Fibroblast of mammary gland (primary cell): ENCODE measurements at places on chromosomes 4 and X.

GRCh38 chrX:108245462-108245861 is 153.9 kb downstream of the ATG4A start:
- no peak for DNase-seq

GRCh38 chr4:37928426-37929416 is 31.5 kb upstream of the PTTG2 start:
- DNase-seq: peak; percentile 42

DNA sequence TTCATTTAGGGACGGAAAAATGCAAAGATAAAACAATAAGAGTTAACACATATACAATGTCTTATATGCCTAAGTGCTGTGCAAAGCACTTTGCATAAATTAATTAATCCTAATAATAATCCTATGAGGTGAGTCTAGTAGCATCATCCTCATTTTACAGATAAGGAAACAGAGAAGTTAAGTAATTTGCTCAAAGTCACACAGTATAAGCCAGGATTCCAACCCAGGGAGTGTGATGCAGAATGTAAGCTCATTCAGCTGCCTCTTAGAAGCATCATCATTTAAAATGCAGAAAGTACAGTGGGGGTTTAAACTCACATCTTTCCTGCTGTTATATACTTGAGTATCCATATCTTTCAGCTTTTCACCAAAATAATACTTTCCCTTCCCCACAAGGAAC is 203.7 kb downstream of the LARP7 start:
- no peak for DNase-seq

DNA sequence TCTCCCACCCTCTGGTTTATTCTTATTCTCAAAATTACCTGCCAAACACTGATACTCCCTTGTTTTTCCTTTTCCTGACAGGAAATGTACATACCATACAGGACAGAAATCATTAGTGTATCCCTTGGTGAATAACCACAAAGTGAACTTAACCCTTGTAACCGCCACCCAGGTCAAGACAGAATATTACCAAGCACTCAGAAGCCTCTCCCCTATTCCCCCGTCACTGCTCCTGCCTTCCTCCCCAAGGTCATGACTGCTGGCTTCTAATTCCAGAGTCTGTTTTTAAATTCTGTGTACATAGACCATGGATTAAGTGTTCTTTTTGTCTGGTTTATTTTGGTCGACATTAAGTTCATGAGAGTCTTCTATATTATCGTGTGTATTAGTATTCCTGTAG is 37.7 kb downstream of the HTT start:
- no peak for DNase-seq

DNA sequence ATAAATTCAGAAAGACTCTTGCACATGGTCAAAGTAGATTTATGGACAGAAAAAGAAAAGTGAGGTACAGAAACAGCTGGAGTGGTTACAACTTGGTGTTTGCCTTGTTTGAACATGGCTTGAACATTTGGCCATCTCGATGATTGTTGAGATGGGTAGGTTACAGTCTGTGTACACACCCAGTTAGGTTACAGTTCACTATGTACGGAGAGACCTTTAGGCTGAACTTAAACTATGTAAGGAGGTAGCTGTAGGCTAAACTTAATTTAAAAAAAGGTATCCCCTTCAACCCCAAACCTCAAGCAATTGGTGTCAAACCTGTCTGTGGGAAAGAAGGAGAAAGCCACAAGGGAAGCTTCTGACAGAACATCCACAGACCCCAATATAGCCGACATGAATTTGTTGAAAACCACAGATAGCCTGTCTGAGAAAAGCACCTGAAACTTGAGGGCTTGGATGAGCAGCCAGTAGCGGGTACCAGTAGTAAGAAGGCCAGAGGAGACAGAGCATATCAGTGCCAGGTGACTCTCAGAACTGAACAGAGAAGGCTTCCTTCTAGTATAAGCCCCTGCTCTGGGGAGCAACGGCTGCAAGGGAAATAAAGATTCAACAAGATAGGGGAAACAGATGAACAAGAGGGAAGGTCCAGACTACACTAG is 247.9 kb upstream of the GALNTL6 start:
- DNase-seq: no peak

DNA sequence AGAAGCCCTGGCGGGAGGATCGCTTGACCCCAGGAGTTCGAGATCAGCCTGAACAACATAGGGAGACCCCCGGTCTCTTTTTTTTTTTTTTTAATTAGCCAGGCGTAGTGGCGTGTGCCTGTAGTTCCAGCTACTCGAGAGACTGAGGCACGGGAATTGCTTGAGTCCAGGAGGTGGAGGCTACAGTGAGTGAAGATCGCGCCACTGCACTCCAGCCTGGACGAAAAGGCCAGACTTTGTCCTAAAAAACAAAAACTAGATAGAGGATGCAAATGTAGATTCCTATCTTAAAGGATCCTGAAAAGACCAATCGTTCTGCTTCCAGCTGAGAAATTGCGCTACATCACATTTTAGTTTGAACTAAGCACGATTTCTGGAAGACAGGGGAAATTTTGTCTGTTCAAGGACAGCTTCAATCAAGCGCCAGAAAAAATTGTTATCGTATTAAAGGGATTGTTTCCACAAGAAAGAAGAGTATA is 627 bp upstream of the HSD17B11 start:
- DNase-seq: no peak

DNA sequence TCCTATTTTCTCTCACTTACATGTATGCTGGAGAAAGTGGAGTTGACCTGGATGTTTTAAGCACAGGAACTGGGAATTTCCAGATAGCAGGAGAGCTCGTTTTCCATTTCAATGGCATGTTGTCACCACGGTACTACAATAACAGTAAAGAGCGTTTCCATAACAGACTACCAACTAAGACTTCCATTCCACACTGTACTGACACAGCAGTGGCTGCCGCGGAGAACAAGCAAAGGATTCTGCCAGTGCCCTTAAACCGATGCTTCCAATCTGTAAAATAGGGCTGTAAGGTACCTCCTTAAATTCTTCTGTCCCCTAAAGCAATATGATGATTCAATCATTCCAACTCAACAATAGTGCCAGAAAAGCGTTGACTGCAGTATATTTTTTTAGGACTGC is 143.9 kb downstream of the KLHL13 start:
- DNase-seq: no peak

DNA sequence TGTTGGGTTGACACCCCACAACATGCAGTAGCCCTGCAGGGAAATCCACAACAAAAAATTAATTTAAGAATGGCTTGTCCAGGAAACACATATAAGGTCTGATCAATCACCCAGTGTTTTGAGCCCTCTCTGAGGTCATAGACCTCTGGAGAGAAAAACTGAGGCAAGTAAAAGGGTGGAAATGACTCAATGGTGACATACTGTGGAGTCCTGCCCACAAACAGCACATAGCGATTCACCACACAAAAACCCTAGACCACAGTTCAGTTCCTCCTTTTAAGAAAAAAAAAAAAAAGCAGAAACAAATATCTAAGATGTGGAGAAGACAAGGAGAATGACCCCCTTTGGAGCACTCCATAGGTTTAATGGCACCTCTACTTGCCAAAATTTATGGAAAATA is 2691.0 kb downstream of the PCDH7 start:
- peak; percentile 69 for DNase-seq

DNA sequence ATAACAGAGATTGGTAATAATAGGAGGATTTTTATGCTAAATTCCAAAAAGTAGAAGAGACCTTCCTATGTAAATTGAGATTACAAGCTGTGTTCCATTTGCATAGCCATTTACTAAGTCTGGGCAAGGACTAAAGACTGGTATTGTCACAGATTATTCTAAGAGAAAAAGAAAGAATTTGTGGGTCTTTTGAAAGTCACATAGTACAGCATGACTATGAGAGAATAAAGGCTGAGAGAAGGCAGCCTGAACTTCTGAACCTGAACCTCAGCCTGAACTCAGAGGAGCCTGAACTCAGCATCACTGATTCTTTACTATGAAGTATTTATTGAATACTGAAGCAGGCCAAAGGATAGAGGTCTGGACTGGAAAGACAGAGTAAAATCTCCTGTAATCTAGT is 297.5 kb downstream of the STPG2 start:
- DNase-seq: no peak

GRCh38 chrX:25726539-25726938 is 411.6 kb upstream of the MAGEB18 start:
- no peak for DNase-seq

- no peak for DNase-seq
These were observed 374.2 kb downstream of the FBXO8 start for GRCh38 chr4:173909294-173909693.

DNA sequence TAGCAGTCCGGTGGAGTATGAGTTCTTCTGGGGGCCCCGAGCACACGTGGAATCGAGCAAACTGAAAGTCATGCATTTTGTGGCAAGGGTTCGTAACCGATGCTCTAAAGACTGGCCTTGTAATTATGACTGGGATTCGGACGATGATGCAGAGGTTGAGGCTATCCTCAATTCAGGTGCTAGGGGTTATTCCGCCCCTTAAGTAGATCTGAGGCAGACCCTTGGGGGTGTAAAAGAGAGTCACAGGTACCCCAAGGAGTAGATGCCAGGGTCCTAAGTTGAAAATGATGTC is 852 bp downstream of the MAGEH1 start:
- DNase-seq: no peak

GRCh38 chr4:63693321-63693720 is 715.9 kb downstream of the TECRL start:
- DNase-seq: no peak

DNA sequence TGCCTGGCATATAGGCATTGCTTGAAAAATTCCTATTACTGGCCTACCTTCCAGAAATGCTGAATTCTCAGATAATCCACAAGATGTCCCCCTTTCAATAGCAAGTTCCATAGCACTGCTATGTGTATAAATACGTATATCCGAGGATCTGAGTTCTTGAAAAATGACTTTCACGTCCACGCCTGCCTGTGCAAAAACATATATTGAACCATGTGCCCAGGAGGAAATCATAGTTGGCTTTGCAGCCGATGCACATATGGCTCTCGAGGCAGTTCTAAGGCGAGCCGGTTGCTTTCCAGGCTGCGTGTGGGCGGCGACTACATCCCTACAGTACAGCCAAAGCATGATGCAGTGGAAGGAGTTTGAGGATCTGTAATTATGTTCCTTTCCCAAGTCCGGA is 55.4 kb upstream of the ESX1 start:
- peak; percentile 60 for DNase-seq

- DNase-seq: no peak
These were observed 1286.6 kb downstream of the FSTL5 start for GRCh38 chr4:160877087-160877790.

DNA sequence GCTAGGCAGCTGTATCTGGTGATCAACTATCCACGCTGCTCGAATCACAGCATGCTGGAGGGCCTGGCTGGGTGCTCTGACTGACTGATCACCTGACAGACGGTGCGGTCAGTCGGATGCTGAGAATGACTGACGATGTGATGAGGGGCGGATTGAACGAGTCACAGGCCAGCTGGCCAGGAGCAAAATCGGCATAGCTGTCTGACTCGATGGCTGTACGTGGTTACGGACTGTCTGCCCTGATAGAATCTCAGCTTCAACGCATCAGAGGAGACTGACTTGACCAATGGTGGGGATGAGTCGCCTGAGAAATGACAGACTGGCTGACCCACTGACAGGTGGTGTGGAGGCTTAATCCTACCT is 1.0 kb upstream of the SUV39H1 start:
- DNase-seq: peak; percentile 45

DNA sequence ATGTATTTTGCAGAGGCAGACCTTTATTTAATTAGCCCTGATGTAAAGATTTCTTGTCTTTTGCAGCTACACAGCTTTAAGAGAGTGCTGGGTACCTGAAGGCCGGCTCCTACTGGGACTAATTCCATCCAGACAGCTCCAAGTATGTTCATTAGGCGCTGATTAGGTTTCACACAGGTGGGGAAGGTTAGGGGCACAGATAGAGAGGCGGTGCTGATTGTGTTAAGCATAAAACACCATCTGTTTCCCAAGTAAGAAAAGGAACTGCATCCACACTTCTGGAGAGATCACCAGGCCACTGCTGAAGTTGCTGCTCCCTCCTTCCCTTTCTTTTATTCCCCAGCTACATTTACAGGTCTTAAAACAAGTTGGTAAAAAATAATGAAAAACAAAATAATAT is 349.5 kb downstream of the ZIC3 start:
- no peak for DNase-seq

GRCh38 chrX:73447311-73447794 is 500 bp downstream of the CDX4 start:
- no peak for DNase-seq

GRCh38 chrX:56798339-56798711 is 69.3 kb downstream of the NBDY start:
- DNase-seq: no peak

- no peak for DNase-seq
These were observed 278.9 kb upstream of the GIMD1 start for GRCh38 chr4:106647451-106647850.

- DNase-seq: no peak
These were observed 156.4 kb upstream of the TBL1X start for GRCh38 chrX:9308426-9308825.

DNA sequence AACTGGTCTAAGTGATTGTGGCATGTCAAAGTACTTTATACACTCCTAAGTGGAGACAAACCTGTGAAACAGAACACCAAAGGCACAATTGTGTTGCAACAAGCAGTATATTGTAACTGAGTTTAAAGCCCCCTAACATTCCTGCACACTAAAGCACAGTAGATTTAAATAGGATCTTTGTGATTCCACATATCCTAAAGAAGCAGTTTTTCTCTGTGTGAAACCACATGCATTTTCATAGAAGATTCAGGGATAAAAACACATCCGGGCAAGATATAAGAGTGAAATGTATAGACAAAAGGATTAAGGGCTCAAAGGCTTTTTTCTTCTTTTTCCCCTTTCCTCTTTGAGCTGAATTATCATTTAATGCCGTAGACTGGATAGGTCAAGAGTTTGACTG is 82.2 kb downstream of the ANK2 start:
- no peak for DNase-seq

- DNase-seq: peak; percentile 1
These were observed 39.1 kb downstream of the ANOS1 start for GRCh38 chrX:8692871-8693270.

DNA sequence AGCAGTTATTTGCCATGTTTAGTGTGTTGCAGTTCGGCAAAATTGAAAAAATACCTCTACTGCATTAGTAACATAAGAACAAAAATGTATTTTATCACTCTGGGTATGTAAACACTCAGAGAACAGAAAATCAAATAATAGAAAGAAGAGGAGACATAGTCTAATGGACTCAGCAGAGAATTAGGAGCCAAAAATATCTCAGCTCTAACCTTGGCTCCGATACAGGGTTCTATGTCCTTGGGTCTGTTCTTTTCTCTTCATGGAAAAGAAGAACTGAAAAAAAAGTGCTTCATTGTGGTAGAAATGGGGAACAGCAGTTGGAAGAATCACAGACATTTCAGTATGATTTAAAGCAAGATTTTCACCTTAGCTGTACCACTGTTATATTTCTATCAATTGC is 240.5 kb upstream of the CXXC4 start:
- DNase-seq: no peak

GRCh38 chrX:69170319-69170718 is 5.1 kb upstream of the PJA1 start:
- no peak for DNase-seq

- DNase-seq: peak; percentile 42
These were observed at the start of gene LONRF3 for GRCh38 chrX:118974088-118974907. LONRF3 (plus strand) TSS chrX:118974618; CDS start chrX:118974781, 163 bp downstream.

DNA sequence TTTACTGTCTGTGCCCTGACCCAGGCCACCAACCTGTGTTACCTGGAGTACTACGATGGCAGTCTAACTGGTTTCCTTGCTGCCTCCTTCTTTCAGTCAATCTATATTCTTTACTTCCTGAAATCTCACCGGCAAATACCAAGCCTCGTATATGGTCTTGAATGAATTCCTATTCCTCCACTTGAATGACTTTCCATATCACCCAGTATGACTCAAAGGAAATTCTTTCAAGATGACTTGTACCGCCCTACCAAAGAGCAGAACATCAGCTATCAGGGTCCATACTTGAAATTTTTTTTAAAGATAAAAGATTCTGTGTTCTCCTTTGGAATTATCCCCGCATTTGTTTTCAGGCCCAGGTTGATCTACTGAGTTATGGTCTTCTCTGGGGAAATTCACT is 378.0 kb downstream of the AFF2 start:
- peak; percentile 37 for DNase-seq
